ENCODE measurements at places on chromosomes 2 and 18.
A peak's percentile ranks its signal among the peaks of the same experiment; 100 is the strongest.

GRCh38 chr18:42606886-42607495, 508.5 kb downstream of the RIT2 start:
- DNase-seq = peak; percentile 21

DNA sequence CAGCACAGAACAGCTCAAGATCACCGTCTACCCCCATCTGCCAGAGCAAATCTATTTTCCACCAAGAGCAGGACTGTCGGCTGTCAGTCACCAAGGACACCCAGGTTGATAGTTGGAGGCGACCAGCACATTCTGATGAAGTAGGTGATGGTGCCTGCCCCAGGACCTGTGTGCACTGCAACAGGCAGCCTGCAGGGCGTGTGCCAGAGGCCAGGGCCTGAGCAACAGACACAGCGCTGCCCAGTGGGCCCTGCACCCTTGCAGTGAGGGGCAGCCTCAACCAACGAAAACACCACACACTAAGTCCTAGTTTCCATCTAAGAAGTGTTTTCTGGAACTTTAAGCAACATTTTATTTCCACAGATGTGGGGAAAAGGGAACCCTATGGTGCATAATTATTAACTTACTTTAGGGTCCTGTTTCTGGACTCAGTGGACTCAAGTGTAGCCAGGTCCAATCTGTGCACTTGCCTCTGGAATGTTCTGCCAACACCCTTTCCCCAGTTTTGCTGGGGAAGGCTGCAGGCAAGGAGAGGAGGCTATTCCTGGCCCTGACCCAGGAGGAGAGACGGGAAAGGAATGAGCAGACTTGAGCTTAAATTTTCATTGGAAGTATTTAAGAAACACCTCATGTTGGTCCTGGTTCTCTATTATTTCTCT, 61.5 kb downstream of the ADNP2 start:
- DNase-seq = no peak

DNA sequence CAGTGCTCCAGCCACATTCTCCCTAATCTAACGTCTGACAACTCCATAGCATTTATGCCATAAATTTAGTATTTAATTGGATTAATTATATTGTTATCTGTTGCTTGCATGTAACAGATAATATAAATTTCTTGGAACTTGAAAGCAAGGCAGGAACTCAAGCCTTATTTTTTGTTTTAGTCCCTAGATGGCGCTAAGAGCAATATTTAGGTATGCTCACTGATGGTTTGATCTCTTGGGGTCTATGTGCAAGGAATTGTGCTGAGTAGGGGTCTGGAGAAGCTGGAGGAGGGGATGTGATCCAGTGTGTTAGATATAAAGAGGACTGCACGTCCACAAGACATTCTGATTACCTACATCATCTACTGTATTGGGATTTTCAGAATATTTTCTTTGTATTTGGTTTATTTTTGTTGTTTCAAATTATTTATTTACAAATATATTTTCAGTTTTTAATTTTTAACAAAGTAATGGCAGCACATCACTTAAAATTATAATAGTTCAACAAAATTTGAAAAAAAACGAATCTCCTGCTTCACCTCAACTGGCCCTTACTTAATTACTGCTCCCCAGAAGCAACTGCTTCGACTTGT, 32.8 kb downstream of the KATNAL2 start:
- no peak for DNase-seq

- DNase-seq = no peak
Observed at GRCh38 chr2:70192516-70192915, 1.7 kb upstream of the C2orf42 start.

- peak; percentile 59 for DNase-seq
Observed at GRCh38 chr2:191222507-191222906, 22.7 kb upstream of the MYO1B start.

- DNase-seq = no peak
Observed at GRCh38 chr2:14615121-14615520, 17.4 kb upstream of the LRATD1 start.

Data from right hindlimb (tissue), 1 donor.